ENCODE measurements at places on chromosomes 1 and 21.

DNA sequence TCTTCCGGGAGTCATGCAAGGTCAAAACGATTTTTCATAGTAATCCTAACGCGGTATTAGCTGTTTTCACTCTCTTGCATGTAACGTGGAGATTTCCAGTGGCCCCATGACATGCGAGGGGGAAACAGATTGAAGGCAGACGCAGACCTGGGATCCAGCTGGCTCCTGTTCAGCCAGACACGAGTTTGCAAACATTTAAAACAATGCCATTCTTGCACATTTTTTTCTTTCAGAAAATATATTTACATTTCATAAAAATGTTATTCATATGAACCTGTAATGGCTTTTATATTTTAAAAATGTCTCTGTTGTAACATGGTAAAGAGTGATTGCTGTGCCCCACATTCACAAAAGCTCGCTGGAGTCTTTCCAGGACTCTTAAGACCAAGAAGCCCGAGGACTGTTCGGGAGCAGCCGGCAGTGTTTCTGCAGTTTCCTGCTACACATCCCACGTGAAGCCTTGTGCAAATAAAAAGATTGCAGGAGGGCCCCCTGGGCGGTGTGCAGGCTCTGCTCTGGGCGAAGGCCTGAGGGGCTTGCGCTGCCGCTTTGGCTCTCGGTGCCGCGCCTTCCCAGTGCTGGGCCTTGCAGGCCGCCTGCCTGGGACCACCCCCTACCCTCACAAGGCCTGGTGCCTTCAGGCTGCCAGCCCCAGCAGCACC, 184.9 kb downstream of the DYRK1A start:
- no peak for DNase-seq

DNA sequence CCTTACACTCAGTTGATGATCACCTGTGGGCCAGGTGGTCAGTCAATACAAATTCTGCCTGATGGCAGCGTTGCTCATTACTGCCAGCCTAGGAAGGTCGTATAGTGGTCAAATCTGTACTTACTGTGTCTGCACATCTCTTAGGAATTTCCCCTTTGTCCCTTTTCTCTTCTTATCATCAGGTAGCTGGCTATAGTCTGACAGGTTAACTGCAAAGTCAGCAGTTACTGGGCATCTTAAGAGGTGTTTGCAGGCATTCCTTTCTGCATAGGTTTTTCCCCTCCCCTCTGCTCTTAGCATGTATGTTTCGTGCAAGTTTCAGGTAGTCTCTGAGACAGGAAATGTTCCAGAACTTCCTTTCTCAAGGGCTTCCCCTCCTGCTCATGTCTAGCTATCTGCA, 298.7 kb downstream of the LRRIQ3 start:
- no peak for DNase-seq

- no peak for DNase-seq
Observed at GRCh38 chr21:45748593-45748992, 105.1 kb downstream of the PCBP3 start.

DNA sequence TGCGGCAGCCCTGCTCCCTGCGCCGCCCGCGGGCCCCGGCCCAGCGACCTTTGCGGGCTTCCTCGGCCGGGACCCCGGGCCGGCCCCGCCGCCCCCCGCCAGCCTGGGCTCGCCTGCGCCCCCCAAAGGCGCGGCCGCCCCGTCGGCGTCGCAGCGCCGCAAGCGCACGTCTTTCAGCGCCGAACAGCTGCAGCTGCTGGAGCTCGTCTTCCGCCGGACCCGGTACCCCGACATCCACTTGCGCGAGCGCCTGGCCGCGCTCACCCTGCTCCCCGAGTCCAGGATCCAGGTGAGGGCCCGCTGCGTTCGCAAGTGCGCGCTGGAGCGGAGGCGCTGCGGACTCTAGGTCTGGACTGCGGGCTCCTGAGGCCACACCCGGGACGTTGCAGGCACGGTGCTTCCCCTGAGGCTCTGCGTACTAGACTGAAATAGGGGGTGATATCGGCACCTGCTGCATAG, 351 bp downstream of the MIXL1 start:
- DNase-seq = no peak

GRCh38 chr1:3899754-3900149, 320 bp downstream of the C1orf174 start:
- no peak for DNase-seq

DNA sequence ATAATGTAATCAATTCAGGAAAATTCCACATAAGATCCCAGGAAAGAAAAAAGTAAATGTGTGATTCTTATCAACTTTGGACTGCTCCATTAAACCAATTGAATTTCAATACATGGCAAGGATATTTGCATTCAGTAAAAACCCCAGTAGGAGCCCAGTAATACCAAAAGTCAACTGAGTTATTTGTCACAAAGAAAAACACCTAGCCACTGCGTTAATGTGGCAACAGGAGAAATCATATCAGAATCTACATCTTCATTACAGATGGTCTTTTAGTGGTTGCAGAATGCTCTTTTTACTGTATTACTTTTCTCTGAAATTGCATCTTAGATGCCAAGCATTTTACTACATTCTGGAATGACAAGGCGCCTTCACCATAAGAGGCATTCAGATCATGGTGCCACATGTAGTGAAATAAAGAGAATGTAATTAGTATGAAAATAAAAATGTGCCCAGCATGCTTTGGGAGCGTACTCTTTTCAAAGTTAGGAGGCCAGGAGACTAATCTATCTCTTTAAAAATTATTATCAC, 180.7 kb downstream of the PATJ start:
- no peak for DNase-seq
